ENCODE measurements at places on chromosomes 6 and 20. TPM values are rescaled to one million over a fixed set of nuclear protein-coding genes. Genes with fewer than 3 reads are reported as not detected.

Gene EFCAB8
- 0.25 TPM for polyA plus RNA-seq

Gene KHDRBS2
- polyA plus RNA-seq, result 0.58 TPM

Gene ABCF1
- 100 TPM for polyA plus RNA-seq

Gene TMEM181
- polyA plus RNA-seq, result 27.3 TPM

Gene SCRT2
- 0.98 TPM for polyA plus RNA-seq

Gene LTA
- polyA plus RNA-seq, result not detected

Gene CCN6
- polyA plus RNA-seq, result not detected

Gene POPDC3
- polyA plus RNA-seq, result 8.0 TPM

Gene MATN4
- 0.20 TPM for polyA plus RNA-seq

Gene PHACTR1
- 38.5 TPM for polyA plus RNA-seq

Gene SGK2
- polyA plus RNA-seq, result 7.3 TPM

Gene SSTR4
- not detected for polyA plus RNA-seq

Gene POM121L2
- polyA plus RNA-seq, result not detected

Gene DOK5
- polyA plus RNA-seq, result 5.7 TPM

Gene LY6G6D
- polyA plus RNA-seq, result not detected

Gene GSTA2
- polyA plus RNA-seq, result not detected

Gene TREML2
- not detected for polyA plus RNA-seq

Gene HDGFL1
- not detected for polyA plus RNA-seq

Gene CDK5RAP1
- 32.5 TPM for polyA plus RNA-seq

Gene CST4
- polyA plus RNA-seq, result not detected

Gene HCRTR2
- not detected for polyA plus RNA-seq

Gene HLA-DQA1
- polyA plus RNA-seq, result 3.3 TPM
